ENCODE measurements at places on chromosomes 2 and 18.

DNA sequence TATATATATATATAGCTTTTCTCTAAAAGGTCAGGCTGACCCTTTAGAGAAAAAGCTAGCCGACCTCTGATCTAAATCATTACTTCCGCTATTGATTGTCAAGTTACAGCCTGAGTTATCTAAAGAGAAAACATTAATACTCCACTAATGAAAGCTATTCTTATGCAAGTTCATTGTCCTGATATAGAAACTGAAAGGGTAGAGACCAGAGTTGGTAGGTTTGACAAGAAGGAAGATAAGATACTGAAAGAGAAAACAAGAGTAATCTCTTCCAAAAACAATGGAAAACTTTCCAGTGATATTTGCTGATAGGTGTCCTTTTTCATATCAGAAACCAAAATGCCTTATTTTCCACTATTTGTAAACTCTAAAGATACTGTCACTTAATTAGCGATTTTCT is 62.8 kb upstream of the SLC39A10 start:
- no peak for DNase-seq

DNA sequence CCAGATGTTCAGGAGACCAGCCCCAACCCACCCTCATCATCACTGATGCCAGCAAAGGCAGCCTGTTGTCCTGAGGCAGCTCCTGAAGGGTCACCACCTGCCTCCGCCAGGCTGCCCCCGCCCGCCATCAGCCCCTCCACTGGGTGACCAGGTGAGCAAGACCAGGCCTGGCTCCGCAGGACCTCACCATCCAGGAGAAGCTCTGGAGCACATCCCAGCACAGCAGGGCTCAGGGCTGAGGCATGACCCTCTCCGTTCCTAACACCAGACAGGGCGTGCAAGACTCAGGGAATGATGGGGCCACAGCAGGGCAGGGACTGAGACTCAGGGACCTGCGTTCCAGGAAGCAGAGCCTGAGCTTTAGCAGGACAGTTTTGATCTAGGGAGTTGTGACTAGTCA is 218.8 kb upstream of the RAB6C start:
- DNase-seq = no peak

DNA sequence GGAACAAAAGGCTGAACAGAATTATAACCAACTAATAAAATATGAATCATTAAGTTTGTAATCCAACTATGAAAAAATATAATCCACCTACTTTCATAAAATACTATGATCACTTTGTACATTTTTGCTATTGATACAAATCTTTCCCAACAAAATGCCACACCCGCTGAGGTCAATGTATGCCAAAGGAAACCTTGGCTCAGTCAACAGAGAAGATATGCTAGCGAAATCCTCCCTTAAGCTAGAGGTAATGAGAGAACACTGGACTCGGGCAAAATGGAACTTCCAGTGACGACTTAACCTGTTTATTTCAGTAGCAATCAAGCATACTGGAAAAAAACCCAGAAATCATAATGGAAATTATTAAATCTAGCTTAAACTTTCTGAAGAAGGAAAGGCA is 81.5 kb downstream of the NOL10 start:
- no peak for DNase-seq

GRCh38 chr2:219118504-219118903 is 42.1 kb downstream of the NHEJ1 start:
- no peak for DNase-seq

GRCh38 chr2:3113122-3113521 is 264.5 kb downstream of the EIPR1 start:
- no peak for DNase-seq

GRCh38 chr2:84970868-84971509 is at the start of gene KCMF1:
Gene KCMF1, plus strand, starts transcription at chr2:84971161. Its CDS starts 291 bp downstream, at chr2:84971452.
- peak; percentile 49 for DNase-seq

- no peak for DNase-seq
These were observed 85.1 kb downstream of the LAMA1 start for GRCh38 chr18:7032537-7032936.

DNA sequence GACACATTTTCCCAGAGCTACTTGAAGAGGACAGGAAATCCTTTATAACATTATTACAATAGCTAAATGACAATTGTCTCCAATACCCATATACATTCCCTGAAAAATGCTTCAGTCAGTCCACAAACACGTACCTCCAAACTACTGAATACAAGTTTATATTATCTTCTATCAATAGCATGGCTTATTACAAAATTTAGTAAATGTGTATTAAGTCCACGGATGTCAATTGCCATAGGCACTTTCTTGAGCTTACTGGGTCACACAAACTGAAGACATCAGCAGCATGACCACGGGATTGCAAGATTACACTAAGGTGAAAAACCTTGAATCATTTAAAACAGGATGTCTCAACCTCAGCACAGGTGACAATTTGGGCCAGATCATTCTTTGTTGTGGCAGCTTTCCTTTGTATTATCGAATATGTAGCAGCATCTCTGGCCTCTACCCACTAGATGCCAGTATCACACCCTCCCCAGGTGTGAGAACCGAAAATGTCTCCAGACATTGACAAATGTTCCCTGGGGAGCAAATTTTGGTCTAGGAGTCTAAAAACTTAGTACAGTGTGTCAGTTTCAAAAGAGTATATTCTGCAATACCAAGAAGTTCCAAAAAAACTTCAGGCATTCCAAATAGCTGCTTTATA is 1.4 kb downstream of the MBD2 start:
- DNase-seq = no peak

DNA sequence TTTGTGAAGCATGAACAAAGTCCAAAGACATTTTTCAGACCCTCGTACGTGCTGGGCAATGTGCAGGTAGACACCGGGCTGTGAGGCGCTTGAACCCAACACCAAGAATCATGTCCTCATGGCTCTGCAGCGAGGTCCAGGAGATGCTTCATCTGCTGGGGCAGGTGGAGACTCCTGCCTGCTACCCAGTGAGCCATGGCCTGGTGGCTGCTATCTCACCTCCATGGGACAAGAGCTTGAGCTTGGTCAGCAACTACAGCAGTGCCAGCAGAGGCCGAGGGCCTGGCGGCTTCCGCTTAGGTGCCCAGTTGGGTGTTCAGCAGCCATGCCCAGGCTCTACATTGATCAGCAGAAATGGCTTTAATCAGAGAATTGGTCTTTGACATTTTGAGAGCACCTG is 281.0 kb upstream of the HS6ST1 start:
- DNase-seq = no peak

GRCh38 chr18:31070206-31070605 is 27.7 kb upstream of the DSC3 start:
- DNase-seq = no peak

DNA sequence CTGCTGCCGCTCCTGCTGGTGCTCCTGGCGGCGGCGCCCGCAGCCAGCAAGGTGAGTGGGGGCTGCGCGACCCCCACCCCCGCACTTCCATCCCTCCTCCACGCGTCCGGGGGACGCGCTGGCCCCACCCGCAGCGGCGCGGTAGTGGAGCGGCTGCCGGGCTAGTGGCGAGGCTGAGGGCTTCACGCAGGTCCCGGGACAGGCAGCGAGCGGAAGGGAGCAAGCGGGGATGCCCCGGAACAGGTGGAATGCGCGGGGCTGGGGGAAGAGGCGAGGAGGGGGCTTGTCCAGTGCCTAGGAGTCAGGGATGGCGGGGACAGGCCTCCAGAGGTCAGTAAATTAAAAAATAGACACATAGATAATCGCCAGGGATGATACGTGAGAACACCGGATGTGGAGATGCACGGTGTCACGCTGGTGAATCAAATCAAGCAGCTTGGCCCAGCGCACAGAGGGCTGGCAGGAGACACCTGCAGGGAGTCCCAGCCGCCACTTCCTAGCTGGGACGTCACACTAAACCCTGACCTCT is 403 bp downstream of the COL4A3 start:
- DNase-seq = no peak

- DNase-seq = no peak
These were observed 16.0 kb upstream of the RGPD4 start for GRCh38 chr2:107810734-107811133.

- DNase-seq = no peak
These were observed 151.9 kb downstream of the WDR7 start for GRCh38 chr18:56803051-56803450.

DNA sequence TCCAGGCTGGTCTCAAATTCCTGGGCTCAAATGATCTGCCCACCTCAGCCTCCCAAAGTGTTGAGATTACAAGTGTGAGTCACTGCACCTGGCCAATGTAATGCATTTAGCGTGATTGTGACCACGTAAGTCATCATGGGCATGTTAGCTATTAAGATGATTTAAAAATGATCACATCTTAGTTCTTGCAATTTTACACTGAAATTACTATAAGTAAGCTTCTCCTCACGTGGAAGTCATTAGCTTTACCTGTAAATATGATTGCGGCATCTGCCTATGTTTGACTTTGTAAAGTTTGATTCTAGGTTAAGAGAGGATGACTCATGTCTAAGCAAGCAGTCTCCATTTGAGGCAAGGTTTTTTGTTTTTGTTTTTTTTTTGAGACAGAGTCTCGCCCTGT is 85.5 kb downstream of the PMAIP1 start:
- no peak for DNase-seq

DNA sequence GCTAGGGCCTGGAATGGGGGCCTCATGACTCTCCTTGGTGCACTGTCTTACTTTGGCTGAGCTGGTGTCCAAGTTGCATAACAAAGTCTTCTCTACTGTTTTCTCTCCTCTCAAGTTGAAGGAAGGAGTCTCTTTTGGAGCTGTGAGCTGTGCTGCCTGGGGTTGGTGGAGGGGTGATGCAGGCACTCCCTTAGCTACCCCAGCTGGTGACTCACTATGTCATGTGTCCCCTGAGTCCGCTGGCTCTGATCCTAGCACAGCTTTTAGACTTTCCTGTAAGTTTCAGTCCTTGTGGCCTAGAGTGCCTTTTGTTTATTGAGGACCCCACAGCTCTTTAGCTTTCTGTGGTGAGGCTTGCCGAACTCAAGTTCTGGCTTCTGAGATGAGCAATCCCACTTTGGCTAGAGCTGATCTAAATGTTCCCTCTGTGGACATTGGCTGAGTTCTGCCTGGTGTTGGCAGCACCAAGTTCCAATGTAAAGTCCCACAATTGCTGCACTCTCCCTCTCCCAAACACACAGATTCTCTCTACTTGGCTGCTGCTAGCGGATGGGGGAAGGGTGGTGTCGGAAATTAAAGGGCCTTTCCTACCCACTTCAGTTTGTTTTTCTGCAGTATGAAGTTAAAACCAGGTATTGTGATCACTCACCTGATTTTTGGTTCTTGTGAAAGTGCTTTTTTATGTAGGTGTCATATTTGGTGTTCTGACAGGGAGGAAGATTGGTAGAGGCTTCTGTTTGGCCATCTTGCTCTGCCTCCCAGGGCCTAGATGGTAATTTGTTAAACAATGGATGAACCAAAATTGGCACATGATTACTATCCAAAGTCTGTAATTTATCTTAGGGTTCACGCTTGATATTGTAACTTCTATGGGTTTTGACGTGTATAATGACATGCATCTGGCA is 83.2 kb downstream of the COMMD1 start:
- DNase-seq = no peak

GRCh38 chr2:181235683-181236459 is 221.3 kb upstream of the ITGA4 start:
- DNase-seq = no peak

DNA sequence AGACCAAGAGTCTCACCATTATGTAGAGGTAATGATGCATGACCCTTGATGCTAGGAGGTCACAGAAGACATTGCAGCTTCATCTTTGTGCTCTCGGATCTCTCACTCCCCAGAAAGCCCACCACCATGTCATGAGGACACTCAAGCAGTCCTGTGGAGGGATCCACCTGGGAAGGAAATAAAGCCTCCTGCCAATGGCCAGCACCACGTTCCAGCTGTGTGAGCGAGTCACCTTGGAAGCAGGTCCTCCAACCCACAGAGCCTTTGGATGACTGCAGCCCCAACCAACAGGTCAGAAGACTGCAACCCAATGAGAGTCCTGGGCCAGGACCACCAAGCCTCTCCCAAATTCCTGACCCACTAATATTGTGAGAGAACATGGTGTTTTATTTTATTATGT is 38.4 kb downstream of the CYP26B1 start:
- no peak for DNase-seq

GRCh38 chr18:8469544-8470130 is 139.6 kb upstream of the RAB12 start:
- no peak for DNase-seq

DNA sequence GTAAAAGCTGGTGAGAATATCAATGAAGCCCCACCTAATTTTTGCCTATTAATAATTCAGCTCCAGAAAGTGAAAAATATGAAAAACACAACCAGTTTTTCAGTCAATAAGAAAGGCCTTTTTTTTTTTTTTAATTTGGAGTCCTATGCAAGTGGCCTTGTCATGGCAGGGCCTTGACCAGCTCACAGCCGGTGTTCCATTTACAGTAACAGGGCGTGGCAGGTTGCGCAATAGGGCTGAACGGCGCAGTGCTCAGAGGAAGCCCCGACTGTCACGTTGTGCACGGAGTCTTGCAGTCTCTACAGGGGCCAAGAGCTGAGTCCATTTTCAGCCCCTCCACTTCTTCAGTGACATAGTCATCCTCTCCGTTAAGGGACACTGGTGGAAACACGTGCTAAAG is 184.1 kb upstream of the FN1 start:
- DNase-seq = no peak

- peak; percentile 54 for DNase-seq
These were observed 49.6 kb upstream of the ITSN2 start for GRCh38 chr2:24409700-24410556.

DNA sequence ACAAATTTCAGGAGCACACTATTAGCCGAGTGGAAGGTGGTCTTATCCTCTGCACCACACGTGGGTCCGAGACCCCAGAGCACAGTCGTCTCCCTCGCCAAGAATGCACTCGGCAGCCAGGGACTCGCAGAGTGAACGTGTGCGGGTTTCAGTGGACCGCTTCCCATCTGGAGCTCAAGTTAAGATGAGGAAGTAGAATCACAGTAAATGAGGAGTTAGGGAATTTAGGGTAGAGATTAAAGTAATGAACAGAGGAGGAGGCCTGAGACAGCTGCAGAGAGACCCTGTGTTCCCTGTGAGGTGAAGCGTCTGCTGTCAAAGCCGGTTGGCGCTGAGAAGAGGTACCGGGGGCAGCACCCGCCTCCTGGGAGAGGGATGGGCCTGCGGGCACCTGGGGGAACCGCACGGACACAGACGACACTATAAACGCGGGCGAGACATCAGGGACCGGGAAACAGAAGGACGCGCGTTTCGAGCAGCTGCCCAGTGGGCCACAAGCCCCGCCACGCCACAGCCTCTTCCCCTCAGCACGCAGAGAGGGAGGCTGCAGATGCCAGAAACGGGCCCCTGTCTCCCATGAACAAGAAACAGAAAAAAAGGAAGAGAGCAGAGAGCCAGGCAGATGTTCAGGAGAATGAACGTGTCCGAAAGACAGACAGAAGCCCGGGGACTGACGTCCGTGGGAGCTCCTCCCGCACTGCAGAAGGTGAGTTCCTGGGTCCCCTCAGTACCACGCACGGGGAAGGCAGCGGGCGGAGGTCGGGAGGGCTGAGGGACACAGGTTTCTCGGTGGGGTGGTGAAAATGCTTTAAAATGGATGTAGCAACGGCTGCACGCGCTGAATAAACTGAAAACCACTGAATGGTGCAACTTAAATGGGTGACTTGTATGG is 5.4 kb upstream of the KCNG2 start:
- no peak for DNase-seq
